GM23248 (cell line): ENCODE measurements at places on chromosomes 2 and 18. TPM values are rescaled to one million over a fixed set of nuclear protein-coding genes. Genes with fewer than 3 reads are reported as not detected.

The FOXI3 gene
- total RNA-seq, result not detected in 2 replicates

The IL1R2 gene
- 0.22 TPM in 1 of 2 replicates, not detected in the other for total RNA-seq

The NETO1 gene
- total RNA-seq, result not detected in 2 replicates

The TRIM43 gene
- total RNA-seq, result not detected in 2 replicates

The MOGAT1 gene
- not detected in 2 replicates for total RNA-seq

The DHRS9 gene
- total RNA-seq, result not detected in 2 replicates

The CPLX4 gene
- total RNA-seq, result not detected in 2 replicates

The SH3RF3 gene
- total RNA-seq, result 3.3 and 5.2 TPM in 2 replicates

The PELI1 gene
- 2.1 and 7.8 TPM in 2 replicates for total RNA-seq

- peaks cover 6% of the 10 kb centered on the region for H3K4me1 ChIP-seq
- no peaks in the 10 kb centered on the region for H3K36me3 ChIP-seq
- no peak for DNase-seq
- peaks cover 26% of the 10 kb centered on the region for H3K27me3 ChIP-seq
These were observed 30.3 kb upstream of the LPIN1 start for GRCh38 chr2:11715987-11716652.

GRCh38 chr2:137964859-137965459, 686 bp downstream of the HNMT start:
- peak overlapping the region; percentile 68 for H3K27ac ChIP-seq
- no peaks in the 10 kb centered on the region for H3K27me3 ChIP-seq

- H3K36me3 ChIP-seq, result peaks cover 46% of the 10 kb centered on the region
- no peak overlapping the region for H3K27ac ChIP-seq
- no peak for DNase-seq
- H3K27me3 ChIP-seq, result no peaks in the 10 kb centered on the region
These were observed 40.9 kb downstream of the USP14 start for GRCh38 chr18:199214-199613.

- H3K27ac ChIP-seq, result no peak overlapping the region
- DNase-seq, result no peak
- H3K27me3 ChIP-seq, result peaks cover 6% of the 10 kb centered on the region
These were observed 20.1 kb downstream of the GPR55 start for GRCh38 chr2:230904856-230905447.

- peaks cover 16% of the 10 kb centered on the region for H3K4me1 ChIP-seq
- H3K36me3 ChIP-seq, result no peaks in the 10 kb centered on the region
- H3K27ac ChIP-seq, result no peak overlapping the region
- no peak for DNase-seq
- no peak overlapping the region for H3K4me3 ChIP-seq
These were observed 19.9 kb downstream of the NHEJ1 start for GRCh38 chr2:219140722-219141121.

DNA sequence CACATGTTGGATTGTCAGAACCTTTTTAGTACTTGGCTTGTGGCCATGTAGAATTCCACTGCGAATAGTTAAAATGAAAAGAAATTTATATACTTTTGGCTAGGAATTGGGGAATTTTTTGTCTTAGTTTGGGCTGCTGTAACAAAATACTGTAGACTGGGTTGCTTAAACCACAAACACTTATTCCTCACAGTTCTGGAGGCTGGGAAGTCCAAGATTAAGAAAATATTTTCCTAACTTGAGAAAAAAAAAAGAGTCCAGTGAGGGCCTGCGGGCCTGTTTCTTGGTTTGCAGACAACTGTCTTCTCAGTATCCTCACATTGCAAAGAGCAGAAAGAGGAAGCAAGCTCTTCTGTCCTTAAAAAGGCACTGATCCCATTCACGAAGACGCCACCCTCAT, 81.9 kb downstream of the CD226 start:
- no peak for DNase-seq
- H3K4me1 ChIP-seq, result no peaks in the 10 kb centered on the region
- no peaks in the 10 kb centered on the region for H3K36me3 ChIP-seq
- no peaks in the 10 kb centered on the region for H3K27me3 ChIP-seq
- H3K27ac ChIP-seq, result no peak overlapping the region
- no peak overlapping the region for H3K4me3 ChIP-seq

- no peaks in the 10 kb centered on the region for H3K27me3 ChIP-seq
- H3K27ac ChIP-seq, result no peak overlapping the region
- no peaks in the 10 kb centered on the region for H3K36me3 ChIP-seq
- no peaks in the 10 kb centered on the region for H3K4me1 ChIP-seq
- H3K4me3 ChIP-seq, result peak overlapping the region; percentile 75
- DNase-seq, result peak; percentile 71
These were observed 191.9 kb upstream of the TCF4 start for GRCh38 chr18:55779691-55780585.

GRCh38 chr18:71673498-71673897, 870.6 kb downstream of the CBLN2 start:
- DNase-seq, result no peak

- H3K4me3 ChIP-seq, result no peak overlapping the region
- no peaks in the 10 kb centered on the region for H3K27me3 ChIP-seq
- DNase-seq, result no peak
- peaks cover 20% of the 10 kb centered on the region for H3K4me1 ChIP-seq
- H3K36me3 ChIP-seq, result no peaks in the 10 kb centered on the region
These were observed 83.7 kb downstream of the BCL11A start for GRCh38 chr2:60469536-60470317.

DNA sequence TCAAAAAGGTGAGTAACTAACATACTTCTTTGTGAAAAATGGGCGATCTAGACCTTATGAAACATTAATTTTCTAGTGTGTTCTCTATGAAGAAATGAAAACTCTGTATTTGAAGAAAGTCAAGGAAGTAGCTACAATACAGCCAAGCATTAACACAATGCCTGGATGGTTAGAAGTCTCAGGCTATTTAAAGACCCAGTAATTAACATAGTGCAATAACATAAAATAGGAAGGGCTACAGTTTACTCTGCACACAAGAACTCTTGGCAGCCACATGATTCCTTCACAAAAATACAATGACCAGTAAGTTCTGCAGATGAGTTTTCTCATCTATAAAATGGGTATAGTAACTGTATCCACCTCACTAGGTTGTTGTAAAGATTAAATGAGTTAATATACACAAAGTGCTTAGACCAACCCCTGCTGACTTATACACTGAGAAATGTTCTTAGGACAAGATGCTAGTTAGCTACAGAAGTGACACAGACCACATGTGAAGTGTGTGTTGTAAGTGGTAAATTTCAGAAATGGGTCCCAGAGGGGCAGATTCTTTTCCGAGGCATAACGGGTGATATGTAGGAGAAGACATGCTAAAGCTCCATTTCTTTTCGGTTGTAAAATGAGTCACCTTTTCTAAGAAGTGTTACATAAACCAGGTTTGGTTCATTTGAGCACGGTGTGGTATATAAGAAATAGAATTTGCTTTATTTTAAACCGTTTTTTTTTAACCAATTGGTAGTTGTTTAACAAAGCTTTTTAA, 61.8 kb downstream of the CXCR4 start:
- no peaks in the 10 kb centered on the region for H3K27me3 ChIP-seq
- H3K4me3 ChIP-seq, result no peak overlapping the region
- H3K4me1 ChIP-seq, result no peaks in the 10 kb centered on the region
